ENCODE measurements at places on chromosomes 13 and 19.
A peak's percentile ranks its signal among the peaks of the same experiment; 100 is the strongest.

DNA sequence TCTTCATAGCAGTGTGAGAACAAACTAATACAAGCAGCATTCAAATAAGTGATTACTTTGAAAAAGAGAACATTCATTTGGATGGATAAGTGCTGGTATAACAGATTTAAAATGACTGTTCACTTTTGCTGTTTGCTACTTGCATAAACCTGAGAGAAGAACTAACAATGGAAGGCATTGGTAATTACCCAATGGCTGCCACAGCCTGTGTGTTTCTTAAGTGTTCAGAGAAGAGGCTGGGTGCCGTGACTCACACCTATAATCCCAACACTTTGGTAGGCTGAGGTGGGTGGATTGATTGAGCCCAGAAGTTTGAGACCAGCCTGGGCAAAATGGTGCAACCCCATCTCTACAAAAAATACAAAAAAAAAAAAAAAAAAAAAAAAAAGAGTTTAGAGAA is 4.9 kb upstream of the TEX26 start:
- DNase-seq, result no peak

DNA sequence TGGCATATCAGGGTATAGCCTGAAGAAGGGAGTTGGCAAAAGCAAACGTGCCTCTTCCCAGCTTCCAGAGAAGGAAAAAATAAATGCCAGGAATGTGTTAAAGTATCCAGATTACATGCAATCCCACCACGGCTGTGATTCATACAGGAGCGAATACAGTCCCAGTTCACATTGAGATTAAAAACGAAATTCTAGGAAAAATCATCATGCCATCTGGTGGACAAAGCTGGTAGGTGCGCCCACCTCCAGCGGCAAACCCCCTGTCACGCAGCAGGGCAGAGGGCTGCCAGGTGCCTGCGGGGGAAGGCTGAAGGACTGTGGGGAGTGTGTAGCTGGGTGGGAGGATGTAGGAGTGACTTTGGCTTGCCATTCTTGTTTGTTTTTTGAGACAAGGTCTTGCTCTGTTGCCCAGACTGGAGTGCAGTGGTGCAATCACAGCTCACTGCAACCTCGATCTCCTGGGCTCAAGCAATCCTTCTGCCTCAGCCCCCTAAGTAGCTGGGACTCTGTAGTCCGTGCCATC is 6.4 kb upstream of the DMWD start:
- peak; percentile 37 for DNase-seq

DNA sequence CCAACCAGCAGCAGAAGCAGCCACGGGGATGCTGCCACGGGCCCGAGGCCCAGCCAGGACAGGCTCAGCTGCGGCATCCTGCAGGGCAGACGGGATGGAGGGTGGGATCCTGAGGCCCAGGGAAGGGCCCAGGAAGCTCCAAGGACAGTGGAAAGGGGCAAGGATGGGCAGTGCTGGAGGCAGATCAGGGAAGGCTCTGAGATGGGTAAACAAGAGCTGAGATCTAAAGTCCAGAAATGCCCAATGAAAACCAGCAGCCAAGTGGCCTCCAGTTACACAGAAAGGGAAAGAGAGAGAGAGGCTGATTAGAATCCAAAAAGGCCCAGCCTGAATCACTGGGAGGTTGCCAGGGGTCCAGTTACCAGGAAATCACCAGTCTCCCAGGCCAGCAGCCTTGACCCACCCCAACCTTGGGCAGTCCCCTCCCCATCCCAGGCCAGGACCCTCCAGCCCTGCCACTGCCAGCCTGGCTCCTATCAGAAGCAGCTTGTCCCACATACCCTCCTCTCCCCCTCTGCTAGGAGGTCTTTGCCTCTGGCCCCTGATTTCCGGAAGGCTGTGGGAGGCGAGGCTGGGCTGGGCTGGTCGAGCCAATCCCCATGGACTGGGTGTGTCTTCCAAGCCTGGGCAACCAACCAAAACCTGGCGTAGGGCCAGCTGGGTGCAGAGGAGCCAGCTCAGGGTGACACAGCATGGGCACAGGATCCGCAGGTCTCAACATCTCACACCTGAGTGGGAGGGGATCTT is at the start of gene CYP4F11:
CYP4F11 (minus strand) TSS at position 198 of the 747 bp plus-strand sequence; CDS start at position 77, 121 bp downstream.
- no peak for DNase-seq

DNA sequence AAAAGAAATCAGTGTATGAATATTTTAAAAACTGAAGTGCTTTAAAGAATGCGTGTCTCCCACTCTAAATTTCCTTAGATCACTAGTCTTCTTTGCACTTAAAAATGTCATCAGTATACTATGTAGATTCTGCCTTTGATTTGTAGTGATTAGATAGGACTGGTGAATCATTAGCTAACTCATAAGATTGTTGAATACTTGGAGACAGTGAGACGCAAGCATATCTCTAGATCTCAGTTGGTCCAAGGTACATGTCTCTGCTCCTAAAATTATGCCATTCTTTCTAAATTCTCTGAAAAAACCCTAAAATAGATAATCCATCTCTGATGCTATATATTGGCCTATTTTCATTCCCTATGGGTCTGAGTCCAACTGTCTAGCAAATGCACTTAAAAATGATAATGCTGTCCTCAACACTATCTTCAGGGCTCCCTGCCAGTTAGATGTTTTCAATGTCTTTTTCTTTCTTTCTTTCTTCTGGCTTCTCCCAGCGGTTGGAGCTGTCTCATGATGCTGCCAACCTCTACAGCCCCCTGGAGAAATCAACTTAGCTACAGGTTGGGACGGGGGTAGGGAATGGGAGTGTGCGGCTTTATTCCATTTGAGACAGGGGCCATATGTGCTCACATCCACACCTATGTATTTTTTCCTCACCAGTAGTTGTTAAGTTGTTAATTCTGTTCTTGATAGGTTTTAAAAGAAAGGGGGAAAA is 301.0 kb downstream of the NDFIP2 start:
- DNase-seq, result no peak

DNA sequence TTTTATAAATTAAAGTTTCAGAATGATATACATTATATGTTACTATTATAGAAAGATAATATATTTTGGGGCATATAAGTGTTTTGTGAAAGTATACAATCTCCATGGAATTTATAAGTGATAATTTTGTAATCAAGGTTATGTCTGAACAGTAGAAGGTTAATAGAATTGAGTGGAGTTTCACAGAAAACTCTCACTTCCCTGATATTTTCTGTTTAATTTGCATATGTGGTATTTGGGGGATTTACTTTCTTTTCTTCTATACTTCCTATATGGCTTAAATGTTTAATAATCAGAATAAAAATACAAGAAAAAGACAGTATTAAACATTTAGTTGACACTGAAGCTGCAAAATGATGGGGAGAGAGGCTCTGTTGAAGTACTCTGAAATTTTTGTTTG is 848.5 kb downstream of the DACH1 start:
- DNase-seq, result no peak

DNA sequence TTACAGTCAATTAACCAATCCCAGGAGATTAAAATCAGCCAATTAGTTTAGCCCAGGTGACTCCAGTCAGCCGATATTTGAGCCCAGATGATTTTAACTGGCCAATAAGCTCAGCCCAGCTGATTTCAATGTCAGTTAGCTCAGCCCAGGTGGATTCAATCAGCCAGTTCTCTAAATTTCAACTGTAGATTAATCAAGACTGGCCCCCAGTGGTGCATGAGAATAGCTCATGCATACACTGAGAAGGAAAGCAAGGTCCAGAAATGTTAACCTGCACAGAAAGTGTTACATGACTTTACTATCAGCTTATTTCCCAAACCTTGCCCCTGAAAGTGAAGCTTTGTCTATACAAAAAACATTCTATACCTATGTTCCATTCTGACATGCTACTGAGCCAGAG is 55.4 kb upstream of the ZNF724 start:
- DNase-seq, result no peak

- DNase-seq, result no peak
These were observed 54.5 kb downstream of the CEBPG start for GRCh38 chr19:33427801-33428626.

DNA sequence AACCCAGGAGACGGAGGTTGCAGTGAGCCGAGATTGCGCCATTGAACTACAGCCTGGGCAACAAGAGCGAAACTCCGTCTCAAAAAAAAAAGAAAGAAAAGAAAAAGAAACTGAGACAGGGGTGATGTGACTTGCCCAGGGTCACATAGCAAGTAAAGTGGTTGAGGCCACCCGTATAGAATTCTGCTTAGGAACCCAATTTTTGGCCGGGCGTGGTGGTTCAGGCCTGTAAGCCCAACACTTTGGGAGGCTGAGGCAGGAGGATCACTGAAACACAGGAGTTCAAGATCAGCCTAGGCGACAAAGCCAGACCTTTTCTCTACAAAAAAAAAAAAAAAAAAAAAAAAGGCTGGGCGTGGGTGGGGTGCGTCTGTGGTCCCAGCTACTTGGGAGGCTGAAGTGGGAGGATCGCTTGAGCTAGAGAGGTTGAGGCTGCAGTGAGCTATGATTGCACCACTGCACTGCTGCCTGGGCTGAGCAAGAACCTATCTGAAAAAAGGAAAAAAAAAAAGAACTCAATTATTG is 1.3 kb downstream of the SNRPA start:
- DNase-seq, result no peak

GRCh38 chr19:17536955-17537354 is 18.5 kb upstream of the COLGALT1 start:
- DNase-seq, result no peak

- no peak for DNase-seq
These were observed 117.4 kb downstream of the ESD start for GRCh38 chr13:46679369-46680120.

GRCh38 chr13:76668141-76668540 is 218.1 kb downstream of the KCTD12 start:
- no peak for DNase-seq

DNA sequence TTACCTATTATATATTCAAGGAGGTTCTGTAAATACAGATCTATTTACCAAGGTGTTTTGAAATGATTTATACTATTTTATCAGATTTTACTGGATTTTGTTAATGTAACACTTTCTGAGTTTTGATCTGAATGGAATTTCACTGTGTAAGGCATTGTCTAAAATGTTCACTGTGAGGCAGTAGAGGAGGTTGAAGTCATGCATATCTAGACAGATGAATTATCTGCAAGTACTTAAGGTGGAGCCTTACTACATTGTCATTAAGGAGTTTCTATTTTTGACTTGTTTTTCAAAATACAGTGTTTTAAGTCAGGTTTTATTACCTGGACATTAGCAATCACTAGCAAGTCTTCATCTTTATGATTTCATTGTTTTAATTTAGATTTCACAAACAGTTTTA is 62.1 kb downstream of the TM9SF2 start:
- no peak for DNase-seq
